ENCODE measurements at places on chromosomes 16 and 17.

- DNase-seq, result no peak
These were observed 103.4 kb upstream of the IRX3 start for GRCh38 chr16:54389836-54390494.

DNA sequence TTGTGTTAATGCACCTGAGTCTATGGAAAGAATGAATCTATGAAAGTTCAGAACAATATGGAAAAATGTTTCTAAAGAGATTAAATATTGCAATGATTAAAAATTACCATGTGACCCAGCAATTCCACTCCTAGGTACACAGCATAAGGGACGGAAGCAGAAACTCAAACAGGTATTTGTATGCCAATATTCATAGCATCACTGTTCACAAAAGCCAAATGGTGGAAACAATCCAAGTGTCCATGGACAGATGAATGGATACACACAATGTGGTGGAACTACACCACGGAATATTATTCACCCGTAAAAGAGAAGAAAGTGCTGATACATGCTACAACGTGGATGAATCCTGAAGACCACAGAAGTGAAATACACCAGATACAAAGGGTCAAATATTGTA is 37.7 kb downstream of the VPS53 start:
- no peak for DNase-seq

DNA sequence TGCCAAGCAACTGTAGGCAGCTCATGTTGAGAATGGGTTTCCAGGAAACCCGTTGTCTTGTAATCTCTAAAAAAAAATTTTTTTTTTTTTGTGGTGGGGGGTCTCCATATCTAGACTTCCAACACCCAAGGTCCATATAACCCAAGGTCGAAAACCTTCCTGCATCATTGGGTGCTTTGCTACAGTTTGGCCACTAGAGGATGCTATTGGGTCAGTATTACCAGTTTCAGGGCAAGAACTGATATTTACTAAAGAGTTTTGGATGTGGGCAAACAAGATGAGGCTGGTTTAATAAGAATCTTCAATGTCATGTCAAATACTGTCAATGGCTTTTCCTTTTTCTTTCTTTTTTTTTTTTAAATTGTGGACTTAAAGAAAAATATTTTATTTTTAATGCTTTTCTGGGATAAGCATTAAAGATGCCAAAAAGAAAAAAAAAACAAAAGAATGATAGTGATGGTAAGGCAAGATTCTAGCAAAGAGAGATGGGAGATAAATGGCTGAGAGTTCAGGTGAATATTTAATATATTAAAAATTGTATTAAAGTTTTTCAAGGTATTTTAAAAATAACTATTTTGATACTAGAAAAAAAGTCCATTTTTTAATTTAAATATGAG is 62.2 kb downstream of the DHRS7C start:
- no peak for DNase-seq

DNA sequence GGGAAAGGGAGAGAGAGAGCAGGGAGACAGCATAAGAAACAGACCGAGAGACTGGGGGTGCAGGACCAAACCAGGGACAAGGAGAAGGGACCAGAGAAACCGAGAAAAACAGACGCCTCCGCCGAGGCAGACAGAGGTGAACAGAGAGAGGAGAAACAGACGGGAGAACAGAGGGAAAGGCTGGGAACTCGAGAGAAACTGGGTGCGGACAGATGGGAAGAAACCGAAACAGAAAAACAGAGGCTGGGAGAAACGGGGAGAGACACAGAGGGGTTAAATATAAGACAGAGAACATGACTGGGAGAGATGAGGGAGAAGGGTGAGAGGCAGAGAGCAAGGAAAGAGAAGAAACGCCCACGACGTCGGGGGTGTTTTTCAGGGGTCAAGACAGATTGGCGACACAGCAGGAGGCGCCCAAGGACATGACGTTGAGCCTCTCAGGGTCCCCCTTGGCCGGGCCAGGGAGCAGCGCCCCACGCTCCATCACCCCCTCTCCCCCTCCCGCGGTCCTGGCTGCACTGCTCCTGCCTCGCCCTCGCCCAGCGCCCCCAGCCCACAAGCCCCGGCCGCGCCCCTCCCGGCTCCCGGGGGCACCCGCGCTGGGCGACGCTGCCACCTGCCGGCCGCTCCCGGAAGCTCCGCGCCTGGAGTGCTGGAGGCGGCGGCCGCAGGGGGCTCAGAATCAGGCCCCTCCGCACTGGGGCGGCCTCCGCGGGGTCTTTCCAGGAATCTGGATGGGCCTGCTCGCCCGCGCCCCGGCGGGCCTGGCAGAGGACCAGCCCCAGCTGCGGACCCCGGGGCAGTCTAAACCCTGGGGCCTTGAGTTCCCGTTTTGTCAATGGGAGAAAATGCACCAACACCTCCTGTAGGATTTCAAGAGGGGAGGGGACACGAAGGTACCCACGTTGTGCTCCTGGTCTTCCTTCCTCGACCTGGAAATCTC is 1.3 kb upstream of the TMEM92 start:
- DNase-seq, result peak; percentile 11

DNA sequence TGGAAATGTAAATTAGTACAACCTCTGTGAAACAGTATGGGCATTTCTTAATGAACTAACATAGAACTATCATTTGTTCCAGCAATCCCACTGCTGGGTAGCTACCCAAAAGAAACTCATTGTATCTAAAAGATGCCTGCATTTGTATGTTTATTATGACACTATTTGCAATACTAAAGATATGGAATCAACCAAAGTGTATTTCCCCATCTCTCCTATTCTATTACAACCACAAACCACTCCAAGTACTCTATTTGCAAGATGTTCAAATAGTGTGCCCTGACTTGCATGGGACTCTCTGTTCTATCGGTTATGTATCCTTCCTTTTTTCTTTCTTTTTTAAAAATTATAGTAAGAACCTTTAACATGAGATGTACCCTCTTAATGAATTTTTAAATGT is 845.2 kb downstream of the CDH11 start:
- DNase-seq, result no peak

DNA sequence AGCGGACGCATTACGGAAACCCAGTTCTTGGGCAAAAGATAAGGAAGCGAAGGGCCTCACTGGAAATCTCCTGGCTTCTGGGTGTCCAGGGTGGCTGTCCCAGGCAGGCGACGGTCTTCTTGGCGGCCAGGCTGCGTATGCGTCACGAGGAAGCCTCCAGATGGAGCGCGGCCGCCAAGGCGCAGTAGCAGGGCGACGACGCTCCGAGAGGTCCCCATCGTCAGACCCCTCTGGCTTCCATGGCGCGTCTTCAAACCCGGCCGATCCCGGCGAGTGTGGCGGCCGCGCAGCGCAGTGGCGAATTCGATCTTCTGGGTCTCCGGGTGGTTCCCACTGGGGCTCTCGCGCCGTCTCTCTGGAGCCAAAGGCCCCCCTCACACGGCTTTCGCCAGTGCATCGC is 13.8 kb upstream of the ANKRD40CL start:
- DNase-seq, result no peak

Data from stimulated activated CD4-positive, alpha-beta T cell treated with anti-CD3 and anti-CD28 coated beads, TNF-alpha, amount 100 ng/mL, for 24 hours (primary cell).